ENCODE measurements at places on chromosomes 13 and 19. TPM values are rescaled to one million over a fixed set of nuclear protein-coding genes. Genes with fewer than 3 reads are reported as not detected.

NTF4 gene
- not detected for total RNA-seq

DNA sequence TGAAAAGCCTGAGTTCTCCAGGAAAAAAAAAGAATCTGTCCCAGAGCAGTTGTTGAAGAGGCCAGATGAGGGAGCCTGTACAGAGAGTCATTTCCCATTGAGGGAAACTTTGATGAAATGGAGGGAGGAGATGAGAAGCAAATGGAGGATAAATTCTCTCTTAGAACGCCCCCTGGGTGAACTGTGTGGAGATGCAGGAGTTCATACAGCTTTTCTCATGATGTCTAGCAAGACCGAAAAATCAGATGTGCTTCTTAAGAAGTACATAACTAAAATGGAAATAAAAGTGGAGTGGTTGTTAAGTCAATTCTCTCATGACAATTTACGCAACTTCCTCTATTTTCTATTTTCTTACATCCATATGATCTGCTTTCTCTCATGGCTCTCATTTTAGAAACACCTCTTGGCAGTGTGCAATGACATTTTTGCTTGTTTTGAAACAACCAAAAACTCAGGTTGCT is 1263.1 kb downstream of the PCDH9 start:
- DNase-seq, result peak; percentile 3

GRCh38 chr13:108807841-108808240 is 178.4 kb downstream of the MYO16 start:
- no peak for DNase-seq

ZNF888 gene
- 5.6 TPM for total RNA-seq

DNA sequence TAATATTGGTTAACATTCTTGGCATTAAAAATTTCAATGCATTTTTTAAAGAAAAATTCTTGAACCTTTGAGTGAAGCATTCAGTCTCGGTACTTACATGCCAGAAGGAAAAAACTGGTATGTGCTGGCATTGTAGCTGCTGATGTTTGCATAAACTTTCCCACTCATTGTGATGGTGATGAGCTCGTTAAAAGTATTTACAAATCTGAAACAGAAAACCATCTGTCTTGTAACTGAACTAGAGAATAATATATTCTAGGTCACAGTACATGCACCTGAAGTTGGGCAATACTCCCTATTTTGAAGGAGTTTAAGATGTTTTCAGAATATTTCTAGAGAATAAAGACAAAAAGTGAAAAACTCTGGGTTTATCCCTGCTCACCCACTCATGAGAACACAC is 64.1 kb downstream of the SLC15A1 start:
- DNase-seq, result no peak

LILRA2 gene
- not detected for total RNA-seq

KLK5 gene
- not detected for total RNA-seq

NCCRP1 gene
- total RNA-seq, result 0.12 TPM

- no peak for DNase-seq
These were observed 2.4 kb downstream of the PPP1R13L start for GRCh38 chr19:45402298-45403061.

TRIM28 gene
- total RNA-seq, result 304 TPM

ONECUT3 gene
- total RNA-seq, result not detected

Measured in RPMI7951 (cell line).